ENCODE measurements at places on chromosomes 7 and 10.

DNA sequence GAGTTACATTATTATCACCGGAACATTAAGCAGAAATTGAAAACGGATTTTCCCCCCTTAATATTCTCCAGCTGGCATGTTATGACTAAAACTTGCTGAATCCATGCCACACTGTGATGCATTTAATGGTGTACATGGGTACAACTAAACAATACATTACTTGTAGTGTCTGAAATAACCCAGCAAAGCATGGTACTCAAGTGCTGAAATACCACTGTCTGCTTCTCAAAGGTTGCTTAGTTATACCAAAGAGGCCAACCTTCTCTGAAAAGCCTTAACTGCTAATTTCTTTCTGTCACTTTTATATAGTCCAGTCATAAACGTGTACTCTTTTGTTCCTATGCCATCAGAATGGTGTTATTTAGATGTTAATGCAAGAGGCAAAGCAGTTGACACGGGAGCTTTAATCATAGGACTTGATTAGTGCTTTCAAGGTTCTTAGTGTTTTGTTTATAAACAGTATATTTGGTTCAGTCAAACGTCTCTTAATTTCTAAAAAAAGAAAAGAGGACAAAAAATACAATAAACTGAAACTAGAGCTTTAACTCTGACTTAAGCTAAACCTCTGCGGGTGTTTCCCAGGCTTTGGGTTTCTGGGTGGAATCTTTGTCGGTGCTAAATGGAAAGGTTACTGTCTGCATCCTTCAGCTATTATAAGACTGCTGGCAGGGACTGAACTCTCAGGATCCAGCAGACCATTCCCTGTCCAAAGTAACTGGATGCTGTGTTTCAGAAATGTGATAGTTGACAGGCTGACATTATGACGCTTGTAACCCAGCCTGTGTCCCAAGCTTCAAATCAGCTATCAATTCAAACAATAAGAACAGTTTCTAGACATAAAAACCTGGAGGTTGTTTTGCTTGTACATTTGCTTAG lies 202.6 kb downstream of the PPP1R3A start:
- no peak for DNase-seq

DNA sequence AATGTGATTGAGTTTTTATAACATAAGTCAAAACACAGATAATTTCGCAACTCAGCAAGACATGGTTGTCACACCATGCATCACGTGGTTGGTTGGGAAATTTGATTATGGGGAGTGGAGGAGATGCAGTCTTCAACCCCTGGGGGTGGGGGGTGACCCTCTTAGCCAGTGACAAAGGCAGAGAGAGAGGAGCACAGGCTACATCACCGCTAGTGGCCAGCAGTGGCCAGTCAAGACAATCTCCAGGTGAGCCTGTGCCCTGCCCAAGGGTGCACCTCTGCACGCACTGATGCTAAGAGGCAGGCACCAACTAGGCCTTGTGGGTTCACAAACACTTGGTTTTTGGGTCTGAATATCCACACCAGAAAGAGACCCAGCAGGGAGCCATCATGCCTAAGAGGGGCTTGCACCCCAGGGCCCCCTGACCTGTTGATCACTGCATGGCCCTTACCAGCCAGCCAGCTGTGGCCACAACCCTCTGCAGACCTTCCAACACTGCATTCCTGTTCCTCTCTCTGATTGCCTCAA lies 244.4 kb downstream of the FANK1 start:
- no peak for DNase-seq

DNA sequence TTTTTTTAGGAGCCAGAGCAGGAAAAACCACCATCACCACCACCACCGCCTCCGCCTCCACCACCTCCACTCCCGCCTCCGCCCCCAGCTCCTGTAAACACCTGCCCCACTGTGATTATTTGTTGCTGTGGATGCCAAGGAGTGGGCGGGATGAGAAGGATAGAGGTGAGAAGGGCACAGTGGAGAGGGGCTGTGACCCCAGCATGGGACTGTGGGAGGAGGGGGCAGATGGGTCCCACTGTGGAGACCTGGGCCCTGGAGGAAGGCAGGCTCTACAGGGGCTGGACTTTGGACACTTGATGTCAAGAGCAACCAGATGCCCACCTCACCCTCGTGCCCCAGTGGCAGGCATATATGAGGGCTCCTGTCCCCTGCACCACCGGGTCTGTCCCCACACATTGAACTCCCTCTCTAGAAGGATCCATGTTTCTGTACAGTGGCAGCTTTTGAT lies 24.7 kb downstream of the ANTXRL start:
- no peak for DNase-seq

GRCh38 chr10:118332236-118332635 lies 9.9 kb downstream of the FAM204A start:
- peak; percentile 0 for DNase-seq

GRCh38 chr7:151862606-151863381 lies 14.1 kb downstream of the PRKAG2 start:
- DNase-seq, result no peak

DNA sequence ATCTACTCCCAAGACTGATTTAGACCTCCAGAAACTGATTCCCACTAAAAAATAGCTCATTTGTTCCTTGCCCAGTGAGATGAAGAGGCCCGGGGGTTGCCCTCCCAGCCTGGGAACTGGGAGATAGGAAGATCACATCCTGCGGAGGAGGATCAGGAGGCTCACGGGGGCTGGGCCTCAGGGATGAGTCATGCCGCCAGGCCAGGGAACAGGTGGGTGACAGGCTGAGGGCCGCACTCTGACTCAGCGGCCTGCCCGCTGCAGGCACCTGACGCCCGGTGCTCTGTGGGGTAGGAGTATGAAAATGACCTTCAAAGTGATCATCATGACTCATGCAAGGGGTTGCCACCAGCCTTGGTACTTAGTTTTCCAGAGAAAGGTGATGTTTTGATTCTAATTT lies 104.5 kb upstream of the ZPBP start:
- DNase-seq, result no peak

DNA sequence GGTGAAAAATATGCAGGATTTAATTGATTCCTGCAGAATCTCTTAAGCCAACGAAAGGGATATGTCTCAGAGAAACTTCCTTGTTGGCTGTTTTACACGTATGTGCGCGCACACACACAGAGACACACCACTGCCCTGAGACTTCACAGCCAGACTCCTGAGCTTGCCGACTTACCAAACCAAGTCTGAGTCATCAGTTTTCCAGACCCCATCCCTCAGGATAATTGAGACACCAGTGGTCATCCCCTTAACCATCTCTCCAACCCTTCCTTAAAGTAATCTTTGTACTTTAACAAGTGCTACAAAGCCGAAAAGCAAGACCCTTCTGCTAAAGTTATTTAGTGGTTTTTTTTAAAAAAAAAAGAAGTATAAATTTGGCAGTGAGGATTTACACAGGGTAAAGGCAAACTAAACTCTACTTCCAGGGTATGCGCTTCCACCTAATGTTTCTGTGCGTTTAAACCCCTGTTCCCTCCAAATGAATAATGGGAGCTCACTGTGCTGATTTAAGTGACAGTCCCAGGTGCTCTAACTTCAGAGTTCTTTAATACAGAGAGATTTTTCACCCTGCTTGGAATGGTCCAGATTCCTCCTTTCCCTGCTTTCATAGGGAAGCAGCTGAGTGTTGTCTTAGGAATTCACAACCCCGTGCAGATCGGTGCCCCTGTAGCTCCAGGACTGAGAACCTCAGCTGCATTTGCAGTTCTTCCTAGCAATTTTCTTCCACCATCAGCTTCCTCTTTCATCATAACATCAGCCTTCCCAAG lies 198.5 kb downstream of the INHBA start:
- DNase-seq, result no peak

DNA sequence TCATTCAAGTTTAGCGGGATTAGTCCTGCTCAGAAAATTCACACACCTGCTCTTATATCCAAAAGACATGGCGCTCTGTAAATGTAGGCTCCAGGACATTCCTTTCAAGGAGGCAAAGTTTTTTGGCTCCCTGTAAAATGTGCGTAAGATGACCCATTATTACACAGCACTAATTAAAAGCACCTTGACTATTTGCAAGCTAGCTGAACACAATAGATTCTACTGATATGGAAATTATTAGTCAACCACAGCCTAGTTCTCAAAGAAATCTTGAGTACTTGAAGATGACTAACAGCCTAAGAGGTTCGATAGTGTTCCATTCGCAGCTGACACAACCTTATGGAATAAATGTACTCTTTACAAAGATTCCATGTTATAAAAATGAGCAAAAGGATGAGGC lies 175.2 kb downstream of the BMPER start:
- DNase-seq, result no peak

DNA sequence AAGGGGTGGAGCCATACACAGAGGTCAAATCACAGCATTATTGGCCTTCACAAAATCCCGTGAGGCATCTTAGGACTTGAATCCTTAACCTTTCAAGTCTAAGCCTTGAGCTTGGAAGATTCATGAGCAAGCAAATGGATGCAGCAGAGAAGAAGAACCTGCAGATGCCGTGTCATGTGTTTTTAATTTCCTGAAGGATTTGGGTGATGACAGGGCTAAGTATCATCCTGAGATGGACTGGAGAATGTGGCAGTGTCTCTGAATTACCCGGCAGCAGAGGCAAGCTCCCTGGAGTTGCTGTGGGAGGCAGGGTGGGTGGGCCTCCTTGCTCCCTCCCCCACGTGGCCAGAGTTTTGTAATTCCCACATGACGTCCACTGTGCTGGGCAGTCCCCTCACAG lies 50.8 kb downstream of the GCC1 start:
- no peak for DNase-seq

DNA sequence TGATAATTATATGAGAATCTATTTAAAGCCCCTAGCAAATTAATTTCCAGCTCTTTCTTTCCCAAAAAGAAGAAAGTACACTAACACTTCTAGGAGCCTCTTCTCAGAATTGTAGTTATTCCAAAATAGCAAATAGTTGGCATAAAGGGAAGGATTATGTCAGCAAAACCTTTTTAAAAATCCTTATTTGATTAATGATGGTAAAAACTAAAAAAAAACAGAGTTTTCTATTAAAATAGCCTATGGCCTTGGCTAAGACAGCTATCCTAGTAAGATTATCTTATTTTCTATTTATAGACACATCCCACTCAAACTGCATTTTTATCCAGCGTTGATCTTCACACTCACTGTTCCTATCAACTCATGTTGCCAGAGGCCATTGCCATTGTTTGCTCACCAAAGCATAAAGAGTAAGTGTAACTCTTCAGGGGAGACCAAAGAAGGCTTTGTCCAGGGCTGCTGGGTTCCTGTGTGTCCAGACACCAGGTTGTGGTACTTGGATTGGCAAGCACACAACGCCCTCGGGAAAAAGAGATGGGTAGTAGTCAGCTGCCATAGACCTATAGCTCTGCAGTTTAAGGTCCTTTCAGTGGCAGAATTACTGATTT lies 31.5 kb downstream of the ACTA2 start:
- DNase-seq, result no peak

GRCh38 chr10:51770709-51771108 lies 71.3 kb upstream of the CSTF2T start:
- no peak for DNase-seq

- no peak for DNase-seq
Measured at GRCh38 chr10:102147561-102147960, 4.6 kb upstream of the NOLC1 start.
